ENCODE measurements at places on chromosomes 12 and 14.

DNA sequence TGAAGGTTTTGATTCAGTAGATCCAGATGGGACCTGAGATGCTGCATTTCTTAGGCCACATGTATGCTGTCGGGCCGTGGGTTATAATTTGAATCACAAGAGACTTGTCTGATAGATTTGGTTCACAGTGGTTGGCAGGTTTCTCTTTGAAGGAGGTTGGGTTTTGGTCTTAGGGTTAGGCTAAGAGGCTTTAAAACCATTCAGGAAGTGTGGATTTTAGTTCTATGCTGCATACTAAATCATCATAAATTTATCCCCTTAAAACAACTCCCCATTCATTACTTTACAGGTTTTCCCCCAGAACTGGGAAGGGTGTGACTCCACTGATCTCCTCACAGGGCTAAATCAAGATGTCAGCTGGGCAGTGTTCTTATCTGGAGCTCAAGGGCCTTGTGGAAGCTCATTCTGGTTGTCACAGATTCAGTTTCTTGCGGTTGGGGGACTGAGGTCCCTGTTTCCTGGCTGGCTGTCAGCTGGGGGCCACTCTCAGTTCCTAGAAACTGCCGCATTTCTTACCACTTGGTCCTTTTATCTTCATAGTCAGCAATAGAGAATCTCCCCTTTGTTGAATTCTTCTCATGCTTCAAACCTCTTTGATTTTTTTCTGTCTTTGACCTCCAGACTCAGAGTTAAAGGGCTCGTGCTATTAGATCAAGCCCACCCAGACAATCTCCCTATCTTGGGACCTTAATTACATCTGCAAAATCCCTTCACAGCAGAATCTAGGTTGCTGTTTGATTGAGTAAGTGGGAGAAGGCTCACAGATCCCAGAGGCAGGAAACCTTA lies 20.6 kb upstream of the PCNX1 start:
- DNase-seq, result no peak

DNA sequence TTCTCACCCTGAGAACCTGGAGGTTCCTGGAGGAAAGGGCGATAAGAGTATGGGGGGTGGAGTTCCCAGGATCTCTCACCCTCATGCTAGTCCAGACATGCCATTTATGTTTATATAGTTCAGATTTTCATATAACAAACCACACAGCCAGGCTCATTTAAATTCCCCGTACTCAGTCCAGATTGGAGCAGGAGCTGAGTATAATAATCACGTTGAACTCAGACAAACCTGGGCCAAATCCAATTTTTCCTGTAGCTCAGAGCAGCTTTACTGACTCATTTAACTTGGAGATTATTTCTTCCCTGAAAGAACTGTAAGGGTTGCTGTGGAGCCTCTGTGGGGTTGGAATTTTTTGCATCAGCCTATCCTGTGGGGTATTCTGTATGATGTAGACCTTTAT lies 660.8 kb downstream of the TMEM121 start:
- DNase-seq, result no peak

- DNase-seq, result no peak
These were observed 41.3 kb upstream of the C12orf71 start for GRCh38 chr12:27123642-27124041.

DNA sequence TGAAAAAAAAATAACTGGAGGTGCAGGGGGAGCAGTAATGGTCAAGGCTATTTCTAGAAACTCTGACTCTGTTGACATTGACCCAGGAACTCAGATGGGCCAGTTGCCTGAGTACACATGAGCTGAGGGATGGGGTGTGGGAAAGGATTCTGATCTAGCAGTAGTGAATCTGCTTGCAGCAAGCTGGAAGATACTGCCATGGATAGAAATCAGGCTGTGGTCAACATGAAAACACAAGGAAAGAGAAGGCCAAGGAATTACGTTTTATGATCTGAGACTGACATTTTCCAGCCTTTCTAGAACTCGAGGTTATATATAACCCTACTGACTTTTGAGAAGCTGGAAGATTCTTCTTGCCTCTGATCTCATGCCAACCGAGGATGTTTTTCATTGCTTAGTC lies 90.0 kb downstream of the ANO6 start:
- DNase-seq, result no peak

GRCh38 chr14:95137804-95138167 lies 19.5 kb downstream of the DICER1 start:
- DNase-seq, result no peak

GRCh38 chr14:61961369-61961768 lies 199.1 kb downstream of the SNAPC1 start:
- DNase-seq, result no peak

- no peak for DNase-seq
These were observed 168.0 kb downstream of the PHLDA1 start for GRCh38 chr12:75863533-75863932.

DNA sequence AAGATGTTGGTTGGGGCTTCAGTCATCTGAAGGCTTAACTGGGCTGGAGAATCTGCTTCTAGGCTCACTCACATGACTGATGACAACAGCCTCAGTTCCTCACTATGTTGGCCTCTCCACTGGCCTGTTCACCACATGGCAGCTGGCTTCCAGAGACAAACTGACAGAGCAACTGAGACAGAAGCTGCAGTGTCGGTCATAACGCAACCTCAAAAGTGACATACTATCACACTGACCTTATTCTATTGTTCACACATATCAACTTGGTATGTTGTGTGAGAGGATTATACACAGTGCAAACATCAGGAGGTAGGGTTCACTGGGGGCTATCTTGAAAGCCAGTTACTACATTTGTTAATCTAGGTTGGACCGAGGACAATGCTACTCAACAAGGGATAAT lies 92.9 kb downstream of the PAWR start:
- no peak for DNase-seq
